ENCODE measurements at places on chromosomes 4 and X.

GRCh38 chrX:103012945-103013344 lies 51.0 kb downstream of the BEX1 start:
- no peak for DNase-seq

- DNase-seq: no peak
Measured at GRCh38 chrX:38437093-38437492, 84.7 kb downstream of the OTC start.

DNA sequence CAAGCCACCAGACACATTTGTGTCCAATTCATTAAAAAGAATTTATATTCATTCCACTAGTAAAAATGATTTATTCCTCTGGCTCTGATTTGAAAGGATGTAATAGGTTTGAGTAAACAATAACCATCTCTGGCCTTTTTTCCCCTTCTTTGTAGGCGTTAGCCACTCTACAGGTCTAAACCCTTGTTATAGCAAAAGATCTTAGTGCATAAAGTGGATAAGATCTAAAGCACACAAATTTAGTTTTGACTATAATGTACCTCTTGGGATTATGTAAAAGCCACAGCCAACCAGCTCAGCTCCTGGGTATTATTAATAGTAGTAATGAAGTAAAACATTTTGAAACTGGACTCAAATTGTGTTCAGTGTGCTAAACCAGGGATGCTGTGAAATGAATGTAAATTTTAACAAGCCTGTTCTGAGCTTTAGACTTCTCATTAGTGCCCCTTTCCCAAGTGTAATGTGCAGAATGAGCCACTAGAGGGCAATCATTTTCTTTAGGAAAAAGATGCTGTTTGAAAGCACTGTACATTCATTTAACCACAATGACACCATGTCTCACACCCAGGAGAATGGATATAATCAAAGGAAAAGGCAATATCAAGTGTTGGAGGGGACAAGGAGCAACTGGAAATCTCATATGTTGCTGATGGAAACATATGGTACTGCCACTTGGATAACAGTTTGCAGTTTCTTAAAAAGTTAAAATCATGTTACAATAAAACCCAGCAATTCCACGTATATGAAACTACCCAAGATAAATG lies 69.7 kb downstream of the KLHL8 start:
- DNase-seq: peak; percentile 91

- DNase-seq: peak; percentile 59
Measured at GRCh38 chr4:173332963-173333657, 1.0 kb downstream of the HMGB2 start.

DNA sequence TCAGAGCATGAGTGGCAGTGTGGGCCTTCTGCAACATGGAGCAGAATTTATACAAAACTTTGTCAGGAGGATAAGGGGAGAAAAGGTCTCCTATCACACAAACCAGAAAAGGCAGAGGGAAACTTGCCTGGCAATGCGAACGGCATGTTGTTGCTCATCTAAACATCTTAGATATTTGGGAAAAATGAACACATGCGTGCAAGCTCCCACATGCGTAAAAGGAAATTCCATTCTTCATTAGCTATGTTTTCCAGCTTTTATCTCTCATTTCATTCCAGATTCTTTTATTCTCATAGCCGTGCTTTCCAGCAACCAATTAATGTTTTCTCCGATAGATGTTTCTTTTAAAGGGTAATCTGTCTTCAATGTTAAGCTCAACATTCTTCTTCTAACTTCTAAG lies 31.3 kb upstream of the GBA3 start:
- DNase-seq: no peak

GRCh38 chrX:118971552-118971951 lies 2.9 kb upstream of the LONRF3 start:
- no peak for DNase-seq

DNA sequence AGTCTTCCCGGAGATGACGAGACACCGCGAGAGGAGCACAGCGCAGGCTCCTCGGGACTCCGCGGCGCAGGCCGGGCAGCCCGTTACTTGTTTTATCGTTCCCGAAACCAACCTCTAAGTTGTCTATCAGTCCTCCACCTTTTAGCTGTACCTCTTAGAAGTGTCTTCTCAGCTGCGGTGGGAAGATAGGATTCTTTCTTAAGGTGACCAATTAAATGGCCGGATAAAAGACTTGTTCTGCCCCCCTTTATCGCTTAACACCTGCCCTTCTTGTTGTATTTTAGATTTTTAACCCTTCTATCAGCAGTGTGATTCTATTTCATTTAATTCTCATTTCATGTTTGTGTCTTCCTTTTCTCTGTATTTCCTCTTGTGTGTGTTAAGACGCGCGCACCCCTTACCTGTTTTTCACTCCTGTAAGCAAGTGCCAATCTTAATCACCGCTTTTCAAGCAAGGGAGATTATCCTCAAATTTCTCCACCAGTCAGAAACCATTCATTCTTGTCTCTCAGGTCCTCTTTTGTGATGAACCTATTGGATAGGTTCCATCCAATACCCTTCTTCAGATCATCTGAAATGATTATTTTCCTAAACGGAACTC lies at the start of gene SLC9B2:
TSS of gene SLC9B2 (minus strand) at position 15 of the 601 bp plus-strand sequence. CDS start 9,211 bp downstream, outside the sequence.
- peak; percentile 58 for DNase-seq

DNA sequence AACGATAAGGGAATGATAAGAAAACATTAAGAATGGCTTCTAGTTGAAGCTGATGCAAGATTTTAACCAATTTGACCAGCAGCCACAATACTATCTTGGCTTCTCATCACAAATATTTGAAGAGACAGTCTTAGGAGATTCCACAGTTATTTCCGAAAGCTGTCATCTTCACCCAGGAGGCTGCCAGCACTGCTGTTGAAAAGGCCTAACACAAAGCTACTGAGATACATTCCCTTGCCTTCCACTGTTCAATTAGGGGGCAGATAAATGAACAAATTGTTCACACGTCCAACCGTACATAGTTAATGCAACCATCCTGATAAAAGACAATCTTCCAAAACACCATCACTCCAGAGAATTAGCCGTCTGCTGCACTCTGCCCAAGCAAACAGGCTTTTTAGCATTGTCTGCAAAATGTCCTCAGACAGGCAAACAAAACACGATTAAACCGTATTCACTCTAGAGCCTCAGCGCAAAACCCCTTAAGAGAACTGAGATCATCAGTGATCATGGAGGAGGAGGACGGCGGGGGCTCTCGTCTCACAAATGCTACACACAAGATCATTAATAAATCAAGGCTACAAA lies 189.8 kb upstream of the PSAPL1 start:
- DNase-seq: no peak

- DNase-seq: peak; percentile 89
Measured at GRCh38 chr4:122716825-122717448, 15.6 kb upstream of the BBS12 start.

DNA sequence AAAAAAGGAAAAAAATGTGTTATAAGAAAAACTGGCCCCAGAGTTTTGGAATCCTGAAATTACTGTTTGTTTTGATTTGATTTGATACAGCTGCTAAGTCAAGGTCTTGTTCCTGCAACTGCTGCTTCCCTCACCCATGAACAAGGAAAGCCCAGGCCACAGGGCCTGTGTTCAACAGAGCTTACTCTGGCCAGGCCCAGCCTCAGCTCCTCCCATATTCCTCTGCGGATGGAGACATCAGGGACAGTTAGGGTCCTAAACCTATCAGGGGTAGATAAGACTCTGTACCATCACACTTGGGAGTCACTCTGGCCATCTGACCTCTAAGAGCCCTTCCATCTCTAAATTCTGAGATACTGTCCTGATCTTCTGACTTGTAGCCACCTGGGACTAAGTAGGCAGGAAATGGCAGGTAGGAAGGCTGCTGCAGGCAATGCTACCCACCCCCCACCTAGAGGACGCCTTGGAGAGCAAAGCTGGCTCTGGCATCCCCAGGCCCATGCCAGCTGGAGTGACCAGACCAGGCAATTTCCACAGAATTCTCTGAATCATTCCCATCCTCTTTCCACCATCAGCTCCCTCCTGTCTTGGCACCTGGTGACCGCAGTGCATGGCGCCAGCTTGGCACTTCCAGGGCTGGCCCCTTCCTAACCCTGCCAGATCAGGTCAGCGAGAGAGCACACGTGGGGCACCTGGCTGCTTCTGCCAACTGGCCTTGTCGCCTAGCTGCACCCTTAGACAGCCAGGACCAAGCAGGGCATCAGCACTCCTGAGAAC lies 58.0 kb upstream of the TMEM33 start:
- DNase-seq: no peak

- no peak for DNase-seq
Measured at GRCh38 chr4:140236654-140237169, 82.7 kb upstream of the MAML3 start.

DNA sequence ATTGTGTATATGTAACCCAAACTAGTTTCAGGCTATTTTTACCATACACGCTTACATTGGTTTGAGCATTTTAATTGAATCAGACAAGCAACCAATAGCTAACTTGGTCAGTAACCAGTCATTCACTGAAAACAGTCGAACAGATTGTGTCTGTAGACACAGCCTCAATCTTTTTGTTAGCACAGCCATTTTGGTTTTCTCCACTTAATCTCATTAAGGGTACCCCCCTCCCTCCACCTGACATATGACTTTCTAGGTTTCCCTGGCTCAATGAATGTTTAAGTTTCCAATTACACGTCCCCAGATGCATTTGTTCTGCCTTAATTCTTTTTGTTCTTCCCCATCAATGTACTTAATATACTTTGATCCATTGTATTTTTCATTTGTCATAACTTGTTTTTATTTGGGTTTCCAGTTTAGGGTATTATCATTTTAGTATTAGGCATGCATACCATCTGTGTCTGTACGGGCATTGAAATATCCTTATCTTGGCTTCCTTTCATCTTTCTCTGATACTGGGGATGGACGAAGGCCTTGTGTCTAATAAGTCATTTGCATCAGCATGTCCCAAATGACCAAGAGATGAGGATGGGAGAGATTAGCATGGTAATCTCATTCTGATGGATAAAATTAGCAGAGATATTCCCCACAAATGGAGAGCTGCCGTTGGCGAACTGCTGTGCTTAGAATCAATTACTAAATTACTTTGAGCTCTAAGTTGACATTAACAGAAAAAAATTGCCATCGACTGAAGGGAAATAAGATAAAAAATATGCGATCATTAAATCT lies 35.9 kb upstream of the PHOX2B start:
- no peak for DNase-seq

- no peak for DNase-seq
Measured at GRCh38 chr4:11429699-11430045, 978 bp upstream of the HS3ST1 start.

- peak; percentile 78 for DNase-seq
Measured at GRCh38 chr4:176052744-176053143, 12.9 kb upstream of the WDR17 start.

DNA sequence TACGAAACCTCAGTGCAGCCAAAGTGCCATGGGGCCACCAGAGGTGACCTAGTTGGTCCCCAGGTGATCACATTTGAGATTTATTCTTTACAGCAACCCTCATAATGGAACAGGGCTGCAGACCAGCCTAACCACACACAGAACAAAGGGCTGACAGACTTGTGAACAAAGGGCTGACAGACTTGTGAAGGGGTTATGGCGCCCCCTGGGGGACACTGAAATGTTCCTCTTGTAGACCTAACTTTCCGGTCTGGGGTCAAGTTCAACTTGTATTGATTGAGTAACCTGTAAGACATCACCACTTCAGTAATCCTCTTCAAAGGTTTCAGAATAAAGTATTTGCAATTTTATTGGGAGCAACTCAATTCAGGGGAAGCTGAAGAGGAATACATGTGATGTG lies 175.9 kb upstream of the RPS6KA3 start:
- DNase-seq: peak; percentile 84

DNA sequence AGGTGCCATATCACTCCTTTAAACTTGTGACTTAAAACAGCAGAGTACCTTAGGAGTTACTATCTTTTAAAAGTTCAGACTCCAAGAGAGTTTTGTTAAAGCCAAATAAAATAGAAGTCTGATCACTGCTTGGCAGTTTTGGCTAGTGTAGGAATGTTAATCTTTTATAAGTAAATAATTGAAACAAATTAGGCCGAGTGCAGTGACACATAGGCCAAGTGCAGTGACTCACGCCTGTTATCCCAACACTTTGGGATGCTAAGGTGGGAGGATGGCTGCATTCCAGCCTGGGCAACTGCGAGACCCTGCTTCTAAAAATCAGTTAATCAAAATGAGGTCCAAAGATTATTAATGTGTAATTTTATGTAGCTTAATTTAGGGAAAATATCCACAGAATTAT lies 37.2 kb downstream of the WDR44 start:
- DNase-seq: no peak

DNA sequence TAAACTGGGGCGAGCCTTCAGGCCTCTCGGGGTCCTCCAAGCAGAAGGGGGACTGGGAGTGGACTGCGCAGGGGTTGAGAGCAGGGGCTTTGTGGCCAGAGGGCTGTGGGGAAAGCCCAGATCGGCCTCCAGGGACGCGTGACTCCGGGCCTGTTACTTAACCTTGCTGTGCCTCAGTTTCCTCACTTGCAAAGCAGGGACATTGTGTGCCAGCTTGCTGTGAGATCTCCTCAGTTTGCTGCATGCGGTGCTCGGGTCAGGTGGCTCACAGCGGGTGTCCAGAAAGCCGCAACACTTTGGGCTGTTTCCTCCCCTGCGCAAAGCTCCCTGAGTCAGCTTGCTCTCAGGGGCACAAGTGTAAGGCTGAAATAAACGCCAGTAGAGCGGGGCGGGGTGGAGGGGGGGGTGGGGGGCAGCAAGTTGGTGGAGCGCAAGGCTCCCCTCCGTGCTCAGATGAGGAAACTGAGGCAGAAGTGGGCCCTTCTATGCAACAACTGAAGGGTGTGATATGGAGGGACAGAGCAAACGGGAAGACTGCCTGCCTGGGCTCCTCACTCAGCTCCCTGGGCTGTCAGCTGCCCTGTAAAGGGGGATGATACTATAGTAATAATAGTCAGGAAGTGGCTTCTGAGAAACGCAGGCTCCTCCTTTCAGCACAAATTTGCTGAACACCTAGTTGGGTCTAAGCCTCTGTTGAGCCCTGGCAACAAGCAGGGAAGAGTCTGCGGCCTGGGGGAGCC lies 101.0 kb downstream of the HMX1 start:
- no peak for DNase-seq

GRCh38 chr4:103497692-103498091 lies 222.1 kb downstream of the TACR3 start:
- DNase-seq: no peak

DNA sequence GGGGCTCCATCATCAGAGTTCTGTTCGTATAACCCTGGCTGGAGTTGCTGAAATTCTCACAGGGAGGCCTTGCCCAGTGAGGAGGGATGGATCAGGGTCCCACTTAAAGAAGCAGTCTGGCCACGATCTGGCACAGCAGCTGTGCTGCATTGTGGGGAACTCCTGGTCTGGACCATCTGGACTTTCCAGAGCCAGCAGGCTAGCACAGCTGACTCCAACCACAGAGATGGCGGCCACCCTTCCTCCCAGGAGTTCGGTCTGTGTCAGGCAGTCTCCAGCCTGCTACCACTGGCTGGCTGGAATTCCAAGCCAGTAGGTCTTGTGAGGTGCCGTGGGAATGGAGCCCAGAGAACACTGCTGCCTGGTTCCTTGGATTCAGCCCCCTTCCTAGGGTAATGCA lies 62.0 kb downstream of the SLAIN2 start:
- DNase-seq: no peak
